ENCODE measurements at places on chromosomes 11 and 22.

GRCh38 chr11:85109141-85109540, 518.0 kb downstream of the DLG2 start:
- DNase-seq: no peak

- DNase-seq: no peak
Observed at GRCh38 chr11:38884145-38884865, 2286.3 kb upstream of the RAG2 start.

DNA sequence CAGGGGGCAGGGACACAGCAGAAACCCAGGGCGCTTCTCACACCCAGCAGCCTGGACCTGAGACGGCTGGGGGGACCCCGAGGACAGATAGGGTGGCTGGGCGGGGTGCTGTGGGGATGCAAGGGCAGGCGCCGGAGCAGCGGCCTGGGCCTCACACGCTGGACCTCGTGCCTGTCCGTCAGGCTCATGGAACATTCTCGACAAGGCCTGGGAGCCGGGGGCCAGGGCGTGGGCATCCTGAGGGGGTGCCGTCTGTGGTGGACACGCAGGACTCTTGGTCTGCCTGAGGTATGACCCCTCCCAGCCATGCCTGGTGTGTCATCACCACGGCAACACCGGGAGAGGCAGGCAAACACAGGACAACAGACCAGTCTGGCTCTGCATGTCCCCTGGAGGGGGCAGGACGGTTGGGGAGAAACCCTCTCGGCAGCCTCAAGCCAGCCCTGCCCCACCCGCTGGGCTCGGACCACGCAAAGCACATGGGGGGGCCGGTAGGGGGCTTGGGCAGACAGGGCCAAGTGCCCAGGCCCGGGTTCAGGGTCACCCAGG, 21.4 kb downstream of the MRPL23 start:
- no peak for DNase-seq

- DNase-seq: no peak
Observed at GRCh38 chr11:69644962-69645675, 4.2 kb downstream of the CCND1 start.

DNA sequence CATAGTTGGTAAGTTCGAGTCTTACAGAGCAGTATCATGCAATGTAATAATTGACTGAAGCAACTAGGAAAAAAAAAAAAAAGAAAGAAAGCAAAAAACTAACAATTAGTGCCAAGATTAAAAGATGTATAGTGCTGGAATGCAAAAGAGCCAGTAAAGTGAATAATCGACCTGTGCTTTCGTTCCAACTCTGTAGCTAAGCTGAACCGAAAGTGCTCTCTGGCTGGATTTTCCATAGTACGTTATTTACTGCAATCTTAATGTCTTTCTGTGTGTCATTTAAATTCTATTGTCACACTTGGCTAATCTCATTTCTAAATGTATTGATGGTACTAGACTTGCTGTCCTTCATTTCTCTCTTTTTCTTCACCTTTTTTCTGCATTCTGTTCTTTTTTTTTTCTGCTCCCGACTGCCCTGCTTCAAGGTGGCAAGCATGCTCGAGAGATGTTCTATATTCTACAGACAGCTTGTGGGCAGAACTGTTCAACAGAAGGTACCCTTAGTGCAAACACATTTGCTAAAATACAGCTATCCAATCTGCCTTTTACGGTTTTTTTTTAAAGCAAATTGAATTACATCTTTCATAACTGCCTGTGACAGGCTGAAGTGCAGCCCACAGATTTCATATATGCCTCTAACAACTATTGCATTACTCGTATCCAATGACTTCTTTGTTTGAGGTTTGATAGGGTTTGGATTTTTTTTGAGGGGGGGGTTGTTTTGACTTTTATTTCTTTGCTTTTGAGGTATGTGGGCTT, 204.2 kb upstream of the MTNR1B start:
- DNase-seq: no peak

GRCh38 chr11:6755303-6755952, 16.3 kb downstream of the OR2AG2 start:
- DNase-seq: no peak

DNA sequence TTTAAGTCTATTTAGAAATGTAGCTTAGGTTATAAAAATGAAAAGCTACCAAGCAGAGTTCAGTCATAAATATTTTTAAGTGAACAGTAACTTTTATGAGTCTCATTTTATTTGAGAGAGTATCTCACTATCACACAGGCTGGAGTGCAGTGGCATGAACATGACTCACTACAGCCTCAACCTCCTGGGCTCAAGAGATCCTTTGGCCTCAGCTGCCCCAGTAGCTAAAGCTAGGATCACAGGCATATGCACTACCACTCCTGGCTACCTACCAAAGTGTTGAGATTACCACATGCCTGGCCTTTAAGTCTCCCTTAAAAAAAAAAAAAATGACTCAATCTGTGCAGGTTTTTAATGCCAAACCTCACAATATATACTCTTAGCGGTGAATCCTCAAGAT, 34.7 kb upstream of the CLNS1A start:
- no peak for DNase-seq

GRCh38 chr22:37148742-37149665, 712 bp downstream of the IL2RB start:
- no peak for DNase-seq

- DNase-seq: no peak
Observed at GRCh38 chr11:63680834-63681320, 423 bp upstream of the RTN3 start.

GRCh38 chr11:20374741-20375300, 11.3 kb downstream of the HTATIP2 start:
- DNase-seq: no peak

GRCh38 chr11:48683226-48683720, 194.7 kb downstream of the OR4A47 start:
- no peak for DNase-seq

DNA sequence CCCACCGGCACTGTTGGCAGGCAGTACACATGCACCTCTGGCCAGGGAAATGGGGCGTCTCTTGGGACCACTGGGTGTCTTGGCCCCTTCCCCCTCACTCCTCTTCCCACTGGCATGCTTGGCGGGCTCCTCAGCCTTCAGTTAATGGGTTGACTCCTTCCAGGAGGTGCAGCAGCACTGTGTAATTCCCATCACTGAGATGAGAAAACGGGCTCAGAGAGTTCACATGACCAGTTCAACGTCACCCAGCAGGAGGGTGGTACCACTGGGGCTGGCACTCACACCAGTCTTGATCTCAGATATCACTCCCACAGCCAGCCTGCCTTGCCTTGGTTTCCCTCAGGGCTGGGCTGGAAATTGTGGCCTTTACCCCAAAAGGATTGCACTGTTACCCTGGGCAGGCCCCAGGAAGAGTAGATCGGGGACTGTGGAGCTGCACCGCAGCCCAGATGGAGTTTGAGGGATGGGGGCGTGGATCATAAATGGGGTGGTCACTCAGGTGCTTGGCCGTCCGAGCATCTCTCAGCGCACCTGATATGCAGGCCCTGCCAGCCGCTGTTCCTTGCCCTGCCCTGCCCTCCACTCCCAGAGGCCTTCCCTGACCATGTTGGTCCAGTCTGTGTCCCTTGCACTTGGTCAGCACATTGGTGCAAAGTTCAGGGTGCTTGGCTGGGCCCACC, 16.9 kb downstream of the CAPN5 start:
- DNase-seq: no peak

GRCh38 chr11:2268729-2269600, 1.4 kb downstream of the ASCL2 start:
- peak; percentile 82 for DNase-seq

GRCh38 chr22:43325176-43325575, 18.0 kb downstream of the SCUBE1 start:
- DNase-seq: no peak

DNA sequence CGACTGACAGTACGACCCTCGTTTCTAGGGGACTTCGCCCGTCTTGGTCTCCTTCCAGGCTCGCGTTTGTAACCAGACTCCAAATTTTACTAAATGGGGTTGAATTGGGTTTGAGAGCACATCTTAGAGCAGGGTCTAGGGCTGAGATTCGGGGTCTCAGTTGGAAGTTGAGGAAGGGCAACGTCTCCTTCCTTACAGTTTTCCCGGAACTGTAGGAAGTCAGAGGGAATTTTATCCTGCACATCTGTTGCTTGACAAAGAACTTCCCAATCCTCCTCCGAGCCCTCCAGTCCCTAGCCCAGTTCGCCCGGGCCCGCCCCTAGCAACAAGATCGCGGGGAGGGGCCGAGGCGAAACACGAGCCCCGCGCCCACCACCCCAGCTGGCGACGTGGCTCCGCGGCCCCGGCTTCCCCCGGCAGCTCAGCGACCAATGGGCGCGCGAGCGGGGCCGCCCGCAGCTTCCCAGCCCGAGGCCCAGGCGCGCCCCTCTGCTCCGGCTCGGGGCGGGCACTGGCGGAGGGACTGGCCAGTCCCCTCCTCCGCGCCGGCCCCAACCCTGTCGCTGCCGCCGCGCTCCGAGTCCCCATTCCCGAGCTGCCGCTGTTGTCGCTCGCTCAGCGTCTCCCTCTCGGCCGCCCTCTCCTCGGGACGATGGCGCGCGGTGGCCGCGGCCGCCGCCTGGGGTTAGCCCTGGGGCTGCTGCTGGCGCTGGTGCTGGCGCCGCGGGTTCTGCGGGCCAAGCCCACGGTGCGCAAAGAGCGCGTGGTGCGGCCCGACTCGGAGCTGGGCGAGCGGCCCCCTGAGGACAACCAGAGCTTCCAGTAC, at the start of gene RCN1:
RCN1 (plus strand) TSS at position 530 of the 826 bp plus-strand sequence; CDS start at position 653, 123 bp downstream.
- peak; percentile 28 for DNase-seq

DNA sequence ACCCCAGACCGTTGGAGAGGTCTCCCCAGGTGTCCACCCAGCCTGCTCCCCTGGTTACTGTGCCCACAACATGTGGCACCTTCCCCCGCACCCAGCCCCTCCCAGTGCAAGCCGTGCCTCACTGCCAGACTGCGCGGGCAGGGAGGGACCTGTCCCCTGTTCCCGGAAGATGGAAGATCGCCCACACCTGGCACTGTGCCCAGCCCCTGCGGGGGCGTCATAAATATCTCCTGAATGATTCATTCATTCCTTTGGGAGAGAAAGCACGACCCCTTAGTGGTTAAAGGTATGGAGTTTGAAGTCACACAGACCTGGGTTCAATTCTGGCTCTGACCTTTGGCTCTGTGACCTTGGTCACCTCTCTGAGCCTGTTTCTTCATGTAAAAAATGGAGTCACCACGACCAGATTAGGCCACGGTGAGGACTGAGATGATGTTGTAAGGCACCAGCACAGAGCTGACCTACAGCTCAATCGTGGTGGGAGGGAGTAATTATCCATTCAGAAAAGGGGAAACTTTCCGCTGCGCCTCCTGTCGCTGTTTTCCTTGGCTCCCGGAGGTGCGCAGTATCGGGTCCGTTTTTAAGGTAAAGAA, 497 bp upstream of the SYT12 start:
- no peak for DNase-seq

- peak; percentile 37 for DNase-seq
Observed at GRCh38 chr11:44596525-44597276, 31.2 kb downstream of the CD82 start.

DNA sequence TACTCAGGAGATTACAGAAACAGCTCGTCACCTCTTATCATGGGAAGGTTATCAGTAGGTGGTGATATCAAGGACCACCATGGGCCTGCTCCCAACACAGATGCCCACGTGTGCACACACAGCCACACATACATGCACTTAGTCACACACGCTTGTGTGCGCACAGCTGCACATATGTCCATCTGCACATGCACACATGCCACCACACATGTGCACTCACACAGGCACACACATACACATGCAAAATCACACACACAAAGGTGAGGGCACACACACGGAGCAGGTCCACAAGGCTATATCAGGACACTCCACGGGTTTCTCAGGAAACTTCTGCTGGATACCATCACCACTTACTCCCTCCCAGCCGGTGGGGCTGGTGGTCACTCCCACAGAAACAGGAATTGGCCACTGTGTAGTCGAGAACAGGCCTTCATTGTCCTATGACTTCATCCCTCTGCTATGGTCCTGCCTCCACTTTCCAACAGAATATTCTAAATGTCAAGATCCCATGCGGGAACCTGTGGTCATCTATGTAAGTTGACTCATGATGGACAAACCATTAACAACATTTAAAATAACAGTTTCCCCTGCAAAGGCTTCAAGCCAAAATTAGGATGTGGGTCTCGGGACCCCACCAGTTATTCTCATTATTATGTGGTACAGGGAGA, 2.2 kb downstream of the C11orf24 start:
- no peak for DNase-seq

DNA sequence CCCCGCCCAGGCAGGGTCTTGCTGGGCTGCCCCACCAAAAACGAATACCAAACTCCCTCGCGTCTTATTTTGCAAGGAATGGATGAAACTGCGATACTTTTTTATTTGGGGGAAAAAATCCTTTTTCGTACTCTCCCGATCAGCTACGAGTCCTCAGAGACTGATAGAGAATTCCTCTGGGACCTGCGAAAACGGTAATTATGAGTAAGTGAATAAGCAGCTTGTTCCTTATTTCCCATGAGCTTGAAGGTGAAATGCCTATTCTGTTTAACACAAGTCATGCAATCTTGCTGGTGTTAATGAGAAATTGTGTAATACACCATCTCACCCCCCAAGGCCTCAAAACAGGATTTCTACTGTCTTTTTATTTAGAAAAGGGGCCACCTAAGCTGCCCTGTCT, 5.5 kb downstream of the GRK3 start:
- DNase-seq: no peak

GRCh38 chr11:117220568-117220967, 11.3 kb downstream of the PCSK7 start:
- DNase-seq: no peak

DNA sequence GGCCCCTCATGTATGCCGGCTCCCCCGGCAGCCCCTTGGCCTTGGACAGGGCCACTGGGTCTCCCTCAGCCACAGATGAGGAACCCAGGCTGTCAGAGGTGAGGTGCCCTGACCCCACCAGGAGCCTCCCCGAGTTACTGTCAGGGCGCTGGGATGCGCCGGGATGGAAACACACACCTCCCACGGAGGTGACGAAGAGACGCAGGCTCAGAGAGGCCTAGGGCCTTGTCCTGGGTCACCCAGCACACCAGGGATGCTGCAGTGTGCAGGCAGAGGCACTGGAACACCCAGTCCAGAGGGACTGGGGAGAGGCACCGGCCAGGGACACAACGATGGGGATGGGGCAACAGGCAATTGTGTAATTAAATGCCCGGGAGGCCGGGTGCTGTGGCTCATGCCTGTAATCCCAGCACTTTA, 81.2 kb upstream of the PRR5 start:
- DNase-seq: no peak

DNA sequence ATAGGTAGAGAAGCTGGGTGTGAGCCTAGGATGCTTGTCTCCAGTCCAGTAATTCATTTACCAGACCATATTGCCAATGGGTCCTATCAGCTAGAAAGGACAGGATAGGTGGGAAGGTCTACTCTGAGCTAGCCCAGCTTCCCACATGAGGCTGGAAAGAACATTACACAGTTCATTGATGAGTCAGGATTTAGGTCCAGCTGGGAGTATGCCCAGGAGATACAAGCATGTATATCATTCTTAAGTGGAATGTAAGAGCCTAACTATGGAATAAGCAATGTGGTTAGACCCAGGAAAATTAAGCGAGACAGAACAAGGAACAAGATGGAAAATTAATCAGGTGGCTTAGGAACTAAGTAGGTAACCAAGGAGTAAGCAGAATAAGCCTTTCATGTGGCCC, 59.0 kb upstream of the TBCEL start:
- DNase-seq: no peak
